Stimulated activated naive CD4-positive, alpha-beta T cell (primary cell): ENCODE measurements at places on chromosomes 2 and 18.
A peak's percentile ranks its signal among the peaks of the same experiment; 100 is the strongest.

DNA sequence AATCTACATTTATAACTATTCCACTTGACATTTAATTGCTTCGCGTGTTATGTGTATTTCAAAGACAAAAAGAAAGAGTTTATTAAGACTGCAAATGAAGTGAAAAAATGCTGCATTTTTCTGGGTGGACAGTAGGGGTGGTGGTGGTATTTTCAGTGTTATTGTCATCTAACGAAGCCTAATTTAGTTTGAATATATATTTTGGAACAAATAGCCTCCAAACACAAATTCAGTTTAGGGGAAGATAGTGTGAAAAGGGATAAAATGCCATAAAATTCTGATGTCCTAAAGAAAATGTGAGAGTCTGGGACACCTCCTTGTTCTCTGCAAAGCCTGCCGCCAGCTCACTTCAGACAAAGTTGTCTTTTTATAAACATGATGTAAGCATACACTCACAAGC lies 425.1 kb downstream of the NRXN1 start:
- DNase-seq, result no peak

- no peak for DNase-seq
Observed at GRCh38 chr2:65565681-65566080, 133.3 kb upstream of the SPRED2 start.

- peak; percentile 48 for DNase-seq
Observed at GRCh38 chr2:197266477-197266876, 44.1 kb downstream of the ANKRD44 start.

DNA sequence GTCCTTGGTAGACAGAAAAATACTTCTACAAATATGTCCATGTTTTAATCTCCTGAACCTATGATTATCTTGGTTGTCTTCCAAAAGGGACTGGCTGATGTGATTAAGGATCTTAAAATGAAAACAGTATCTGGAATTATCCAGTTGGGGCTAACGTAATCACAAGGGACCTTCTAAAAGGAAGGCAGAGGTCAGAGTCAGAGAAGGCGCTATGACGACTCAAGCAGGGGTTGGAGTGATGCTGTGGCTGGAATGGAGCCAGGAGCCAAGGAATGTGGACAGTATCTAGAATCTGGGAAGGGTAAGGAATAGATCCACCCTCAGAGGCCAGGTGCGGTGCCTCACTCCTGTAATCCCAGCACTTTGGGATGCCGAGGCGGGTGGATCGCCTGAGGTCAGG lies 4.2 kb upstream of the USP14 start:
- DNase-seq, result no peak

- DNase-seq, result no peak
Observed at GRCh38 chr2:168312036-168312822, 64.8 kb upstream of the STK39 start.

- no peak for DNase-seq
Observed at GRCh38 chr2:223855426-223855825, 18.0 kb upstream of the AP1S3 start.
